ENCODE measurements at places on chromosomes 11 and 22.
A peak's percentile ranks its signal among the peaks of the same experiment; 100 is the strongest.

- DNase-seq: no peak
Measured at GRCh38 chr22:28948424-28948823, 65.1 kb downstream of the ZNRF3 start.

- DNase-seq: no peak
Measured at GRCh38 chr22:26199665-26200064, 30.4 kb downstream of the SEZ6L start.

DNA sequence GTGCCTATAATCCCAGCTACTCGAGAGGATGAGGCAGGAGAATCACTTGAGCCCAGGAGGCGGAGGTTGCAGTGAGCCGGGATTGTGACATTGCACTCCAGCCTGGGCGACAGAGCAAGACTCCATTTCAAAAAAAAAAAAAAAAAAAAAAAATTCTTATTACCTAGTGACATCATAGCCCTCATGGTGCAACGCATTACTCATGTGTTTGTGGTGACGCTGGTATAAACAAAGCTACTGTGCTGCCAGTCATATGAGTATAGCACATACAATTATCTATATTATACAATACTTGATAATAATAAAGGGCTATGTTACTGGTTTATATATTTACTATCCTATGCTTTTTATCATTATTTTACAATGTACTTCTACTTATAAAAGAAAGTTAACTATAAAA is 41.2 kb downstream of the OR2AT4 start:
- DNase-seq: no peak

DNA sequence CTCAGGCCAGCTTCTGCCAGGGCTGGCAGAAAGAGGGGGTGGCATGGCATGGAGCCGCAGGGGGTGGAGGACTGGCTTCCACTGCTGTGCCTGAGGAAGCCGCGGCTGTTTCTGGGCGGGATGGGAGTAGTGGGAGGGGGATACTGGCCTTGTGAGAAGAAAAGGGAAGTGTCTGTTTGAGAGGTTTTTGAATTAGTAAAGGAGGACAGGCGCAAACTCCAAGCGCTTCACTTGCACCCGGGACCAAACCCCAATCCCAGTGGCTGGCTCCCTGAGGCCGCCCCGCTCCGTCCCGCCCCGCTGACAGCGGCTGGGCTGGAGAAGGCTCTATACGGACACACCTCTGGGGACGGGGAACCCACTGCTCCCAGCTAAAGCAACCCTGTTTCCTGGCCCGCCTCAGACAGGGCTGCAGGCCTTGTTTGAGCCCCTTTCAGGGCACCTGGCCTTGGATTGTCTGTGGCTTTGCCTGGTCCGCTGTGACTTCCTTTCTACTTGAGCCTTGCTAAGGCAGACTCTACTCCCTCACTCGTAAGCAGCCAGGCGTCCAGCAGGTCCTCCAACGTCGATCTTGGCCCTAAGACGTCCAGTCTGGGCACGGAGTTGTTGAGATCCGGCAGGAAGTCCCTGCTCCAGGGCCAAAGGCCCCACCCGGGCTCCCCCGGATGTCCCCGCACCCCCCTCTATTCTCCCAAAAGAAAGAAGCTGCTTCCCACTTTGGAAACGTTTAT is 2.2 kb downstream of the APOA1 start:
- peak; percentile 55 for DNase-seq

- no peak for DNase-seq
Measured at GRCh38 chr11:120403966-120404365, 67.8 kb downstream of the ARHGEF12 start.

- no peak for DNase-seq
Measured at GRCh38 chr11:70207531-70208131, 4.5 kb downstream of the FADD start.

DNA sequence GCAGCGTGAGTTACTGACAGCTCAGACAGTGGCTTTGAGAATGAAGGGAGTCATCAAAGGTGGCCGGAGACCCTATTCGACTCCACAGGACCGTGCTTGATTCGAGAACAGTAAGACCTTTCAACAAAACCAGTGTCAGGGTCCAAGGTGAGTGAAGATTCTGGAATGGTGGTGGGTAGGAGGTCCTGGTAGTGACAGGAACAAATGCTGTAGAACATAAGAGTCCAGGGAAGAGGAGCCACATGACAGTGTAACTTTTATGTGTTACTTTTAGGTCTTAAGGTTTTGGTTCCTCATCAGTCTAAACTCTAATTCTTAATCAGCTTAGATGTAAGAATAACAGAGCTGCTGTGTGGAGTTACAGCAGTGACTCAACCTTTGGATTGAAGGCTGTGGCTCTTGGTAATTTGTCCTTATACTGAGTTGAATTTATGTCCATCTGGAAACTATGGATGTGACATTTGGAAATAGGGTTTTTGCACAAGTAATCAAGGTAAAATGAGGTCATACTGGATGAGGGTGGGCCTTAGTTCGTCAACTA is 1.8 kb downstream of the TBC1D22A start:
- DNase-seq: no peak

- no peak for DNase-seq
Measured at GRCh38 chr11:16783321-16783801, 44.9 kb downstream of the C11orf58 start.

GRCh38 chr22:29053048-29053702 is 8.5 kb downstream of the C22orf31 start:
- no peak for DNase-seq

- no peak for DNase-seq
Measured at GRCh38 chr11:78717041-78717440, 142.4 kb upstream of the NARS2 start.

GRCh38 chr22:30167734-30168133 is 78.8 kb downstream of the LIF start:
- DNase-seq: no peak

DNA sequence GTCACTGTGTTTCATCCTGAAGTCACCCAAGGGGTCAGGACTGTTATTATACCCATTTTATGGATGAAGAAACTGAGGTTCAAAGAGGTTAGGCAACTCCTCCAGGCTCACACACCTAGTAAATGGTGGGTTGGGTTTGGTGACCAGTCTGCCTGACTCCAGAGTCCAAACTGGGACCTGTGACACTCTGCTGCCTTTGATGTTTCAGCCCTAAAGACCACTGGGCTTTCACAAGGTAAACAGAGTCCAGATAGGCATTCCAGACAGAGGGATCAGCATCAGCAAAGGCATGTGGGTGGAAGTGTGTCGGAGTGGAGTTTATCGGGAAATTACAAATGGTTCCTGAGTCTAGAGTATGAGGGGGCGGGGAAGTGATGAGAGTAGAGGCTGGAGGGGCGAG is 38.5 kb downstream of the MICAL2 start:
- no peak for DNase-seq

- DNase-seq: no peak
Measured at GRCh38 chr22:49777569-49778249, 50.0 kb downstream of the BRD1 start.

DNA sequence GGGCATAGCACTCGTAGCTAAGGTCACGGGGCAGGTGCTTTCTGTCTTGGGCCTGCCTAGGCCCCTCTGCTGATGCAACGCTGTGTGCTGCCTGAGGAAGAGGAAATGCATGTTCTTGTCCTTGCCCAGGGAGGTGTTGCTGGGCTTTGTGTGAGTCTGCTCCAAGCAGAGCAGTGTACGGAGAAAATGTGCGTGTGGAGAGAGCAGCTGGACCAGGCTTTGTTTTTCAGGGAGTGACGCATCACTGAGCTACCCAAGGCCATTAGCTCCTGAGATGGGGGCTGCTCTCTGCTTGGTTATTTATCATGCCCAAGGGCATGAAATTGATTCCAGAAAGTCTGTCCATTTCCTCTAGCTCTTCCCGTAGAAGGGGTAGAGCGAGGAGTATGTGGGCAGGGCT is 82.9 kb upstream of the THY1 start:
- DNase-seq: no peak

GRCh38 chr11:117633976-117634755 is 162.8 kb downstream of the DSCAML1 start:
- no peak for DNase-seq

- no peak for DNase-seq
Measured at GRCh38 chr11:86632499-86633269, 39.7 kb downstream of the ME3 start.

DNA sequence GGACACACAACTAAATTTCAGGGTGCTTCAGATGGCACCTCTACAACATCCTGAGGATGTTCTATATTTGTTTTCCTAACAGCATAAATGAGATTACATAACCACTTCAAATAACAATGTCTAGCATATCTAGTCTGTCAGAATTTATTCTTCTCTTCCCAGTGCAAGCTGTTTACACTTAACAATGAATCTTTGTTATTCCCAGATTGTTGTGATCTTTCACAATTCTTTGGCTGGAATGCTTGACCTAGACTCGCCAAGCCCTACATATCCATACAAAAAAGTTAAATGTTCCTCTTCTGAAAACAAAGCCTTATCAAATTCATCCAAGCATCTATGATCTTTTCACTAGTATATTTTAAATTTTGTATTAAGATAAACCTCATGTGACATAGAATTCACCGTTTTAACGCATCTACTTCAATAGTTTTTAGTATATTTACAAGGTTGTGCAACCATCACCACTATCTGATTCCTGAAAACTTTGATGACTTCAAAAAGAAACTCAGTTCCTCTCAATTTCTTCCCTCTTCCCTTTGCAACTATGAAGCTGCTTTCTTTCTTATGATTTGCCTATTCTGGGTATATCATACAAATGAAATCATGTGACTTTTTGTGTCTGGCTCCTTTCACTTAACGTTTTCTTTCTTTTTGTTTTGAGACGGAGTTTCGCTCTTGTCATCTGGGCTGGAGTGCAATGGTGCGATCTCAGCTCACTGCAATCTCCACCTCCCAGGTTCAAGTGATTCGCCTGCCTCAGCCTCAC is 61.7 kb upstream of the CHRNA10 start:
- no peak for DNase-seq

GRCh38 chr11:134655189-134655989 is 243.3 kb upstream of the B3GAT1 start:
- DNase-seq: peak; percentile 42

- DNase-seq: no peak
Measured at GRCh38 chr22:37893583-37893983, 12.5 kb upstream of the MICALL1 start.

GRCh38 chr22:40399621-40400020 is 29.2 kb downstream of the SGSM3 start:
- DNase-seq: no peak

GRCh38 chr11:46298699-46299433 is 21.4 kb downstream of the CREB3L1 start:
- no peak for DNase-seq

- no peak for DNase-seq
Measured at GRCh38 chr11:117410238-117410637, 82.6 kb downstream of the CEP164 start.

GRCh38 chr11:34160049-34160721 is 54.8 kb downstream of the NAT10 start:
- no peak for DNase-seq

DNA sequence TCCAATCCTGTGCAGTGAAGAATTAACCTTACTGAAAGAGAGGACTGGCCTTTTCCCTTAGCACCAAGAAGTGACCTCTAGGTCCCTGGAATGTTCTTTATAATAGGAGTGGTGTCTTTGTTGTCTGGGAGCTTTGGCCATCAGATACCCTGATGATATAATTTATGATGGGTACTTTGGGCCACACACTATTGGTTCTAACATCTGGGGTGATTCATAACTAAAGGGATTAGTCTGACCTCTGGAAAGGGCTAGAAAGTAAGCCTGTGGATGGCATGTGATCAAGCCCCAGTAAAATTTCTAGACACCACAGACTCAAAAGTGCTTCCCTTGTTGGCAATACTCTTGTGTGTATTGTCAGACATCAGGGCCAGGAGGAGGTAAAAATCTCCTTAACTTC is 891.2 kb downstream of the KCNA4 start:
- DNase-seq: no peak

GRCh38 chr11:131691181-131692041 is 321.0 kb downstream of the NTM start:
- DNase-seq: no peak

DNA sequence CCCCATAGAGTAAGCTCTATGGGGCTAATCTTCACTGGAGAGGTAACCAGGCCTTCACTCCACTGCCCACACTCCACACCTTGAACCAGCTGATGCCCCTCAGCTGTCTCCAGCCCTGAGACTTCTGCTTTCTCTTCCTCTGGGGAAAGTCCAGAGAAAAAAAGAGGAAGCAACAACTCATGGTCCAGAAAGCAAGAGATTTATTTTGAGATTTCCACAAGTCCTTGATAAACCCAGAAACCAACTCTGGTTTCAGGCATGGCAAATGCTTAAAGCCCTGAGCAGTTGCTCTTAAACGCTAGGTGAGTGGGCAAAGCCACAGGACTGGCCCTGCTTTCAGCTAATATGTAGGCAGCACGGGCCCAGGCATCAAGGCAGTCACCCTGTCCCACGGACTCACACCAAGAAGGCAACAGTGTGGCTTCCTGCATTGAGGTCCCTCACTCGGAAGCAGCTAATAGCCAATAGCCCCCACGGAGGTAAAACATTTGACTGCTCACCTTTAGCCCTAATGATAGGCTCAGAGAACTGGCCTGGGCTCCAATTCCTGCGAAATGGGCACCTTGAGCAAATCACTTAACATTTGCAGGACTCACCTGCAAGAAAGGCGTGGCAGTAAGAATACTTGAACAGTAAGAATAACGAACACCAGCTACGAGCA is 4.3 kb downstream of the CYB561A3 start:
- DNase-seq: no peak

DNA sequence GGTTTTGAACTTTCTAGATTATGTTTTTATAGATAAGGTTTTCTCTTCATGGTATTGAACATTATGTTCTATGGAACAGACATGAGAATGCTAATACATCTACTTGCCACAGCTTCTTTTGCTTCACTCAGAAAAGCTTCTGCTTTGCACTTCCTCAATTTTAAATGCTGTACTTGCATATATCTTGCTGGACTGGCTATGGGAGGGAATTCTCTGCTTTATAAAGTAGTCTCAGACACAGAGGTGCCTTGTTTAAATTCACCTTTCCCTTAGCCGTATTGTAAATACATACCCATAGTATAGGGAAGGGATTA is 173.9 kb downstream of the DDX10 start:
- no peak for DNase-seq

DNA sequence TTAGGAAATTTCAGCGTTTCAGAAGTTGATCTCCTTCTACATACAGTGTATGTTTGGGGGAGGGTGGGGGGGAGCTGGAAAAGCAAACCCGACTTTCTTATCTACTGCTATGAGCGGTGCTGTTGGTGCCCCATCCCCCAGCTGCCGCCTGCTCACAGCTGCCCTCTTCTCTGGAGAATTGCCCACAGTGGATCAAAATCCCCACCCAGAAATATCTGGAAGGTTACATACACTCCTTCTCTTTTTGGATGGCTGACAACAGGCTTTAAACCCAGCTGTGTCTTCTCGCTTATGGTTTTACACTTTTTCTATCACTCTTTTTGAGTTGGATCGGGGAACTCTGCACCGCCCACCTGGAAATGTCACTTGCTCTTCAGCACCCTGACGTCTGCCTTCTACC is 56.4 kb downstream of the DHCR7 start:
- peak; percentile 67 for DNase-seq
